ENCODE measurements at places on chromosomes 7 and 10.

- DNase-seq = no peak
These were observed 71.9 kb downstream of the AOAH start for GRCh38 chr7:36652431-36652830.

- DNase-seq = no peak
These were observed 139.3 kb upstream of the HDAC9 start for GRCh38 chr7:18356191-18356645.

- no peak for DNase-seq
These were observed 891.1 kb upstream of the AUTS2 start for GRCh38 chr7:68707159-68707558.

GRCh38 chr10:59991117-59991516 is 84.8 kb upstream of the CCDC6 start:
- no peak for DNase-seq

DNA sequence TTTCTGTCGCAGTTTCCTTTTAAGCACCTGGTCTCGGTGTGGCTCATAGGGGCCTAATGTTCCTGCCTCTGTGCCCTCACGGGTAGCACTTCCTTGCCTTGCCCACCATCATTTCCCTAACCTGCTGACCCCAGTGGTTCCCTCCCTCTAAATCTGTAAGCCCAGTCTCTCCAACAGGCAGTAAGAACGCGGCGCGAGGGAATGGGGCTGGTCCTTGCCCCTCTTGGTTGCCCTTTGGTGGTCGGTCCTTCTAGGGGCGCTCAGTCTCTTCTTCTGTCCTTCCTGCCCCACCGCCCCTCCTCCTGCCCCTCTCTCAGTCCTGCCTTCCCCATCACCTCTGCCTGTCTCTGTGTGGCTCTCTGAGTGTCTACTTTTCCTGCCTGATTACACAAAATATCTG is 21.2 kb downstream of the EMX2 start:
- DNase-seq = no peak

DNA sequence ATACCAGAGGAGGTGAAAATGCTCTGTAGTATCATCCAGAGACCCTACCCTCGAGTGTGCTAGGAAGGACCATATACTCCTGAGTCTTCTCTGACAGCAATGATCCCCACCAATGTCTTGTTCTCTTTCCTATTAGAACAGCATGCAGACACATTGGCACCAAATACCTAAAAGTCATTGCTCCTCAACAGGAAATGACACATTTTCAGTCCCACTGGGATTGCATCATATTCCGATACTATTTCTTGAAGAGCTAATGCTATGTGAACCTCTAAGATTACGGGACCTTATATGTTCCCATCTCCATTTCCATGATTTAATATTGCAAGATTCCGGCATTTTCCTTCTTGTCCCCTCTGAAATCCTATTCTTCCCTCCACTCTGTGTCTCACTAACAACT is 177.4 kb downstream of the NRP1 start:
- no peak for DNase-seq

GRCh38 chr10:131891196-131891928 is 9.4 kb upstream of the PPP2R2D start:
- no peak for DNase-seq

- DNase-seq = no peak
These were observed 625.5 kb downstream of the KCNMA1 start for GRCh38 chr10:77011874-77012811.

DNA sequence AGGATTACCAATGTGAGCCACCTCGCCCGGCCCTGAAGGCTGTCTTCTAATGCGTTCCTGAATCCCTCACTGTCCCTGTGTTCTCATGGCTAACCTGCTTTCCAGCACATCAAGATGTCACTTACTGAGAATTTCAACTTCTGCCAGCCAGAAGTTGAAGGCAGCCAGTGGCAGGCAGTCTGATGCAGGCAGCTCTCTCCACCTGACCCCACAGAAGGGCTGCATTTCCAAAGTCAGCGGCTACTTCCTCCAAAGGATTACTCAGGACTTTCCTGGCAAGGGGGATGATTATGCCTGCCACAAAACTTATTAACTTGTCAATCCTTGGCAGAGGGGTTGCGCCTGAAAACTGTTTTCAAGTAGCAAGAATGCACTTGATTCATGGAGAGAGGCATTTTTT is 1219.4 kb downstream of the TYW1 start:
- DNase-seq = no peak

Measured in activated CD4-positive, CD25-positive, alpha-beta regulatory T cell (primary cell).